ENCODE measurements at places on chromosomes 3 and 15.

GRCh38 chr3:58150810-58151199 is 60.0 kb downstream of the DNASE1L3 start:
- no peak for DNase-seq

DNA sequence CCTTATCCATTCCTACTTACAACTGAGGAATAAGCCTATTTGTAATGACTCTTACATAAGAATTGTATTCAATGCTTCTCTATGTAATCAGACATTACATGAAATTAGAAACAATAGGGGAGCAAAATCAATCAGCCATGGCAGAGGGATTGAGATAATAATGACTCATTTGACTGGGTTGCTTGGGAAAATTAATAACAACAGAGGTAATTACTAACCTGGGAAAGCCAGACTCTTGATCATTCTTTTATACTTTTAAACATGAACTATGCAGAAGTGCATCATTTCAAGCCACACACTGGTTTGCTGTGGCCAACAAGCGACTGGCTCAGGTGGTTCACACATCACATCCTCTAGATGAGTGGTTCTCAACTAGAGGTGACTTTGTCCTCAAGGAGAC is 126.3 kb upstream of the CRBN start:
- no peak for DNase-seq

GRCh38 chr15:81275711-81276392 is 48.1 kb downstream of the STARD5 start:
- DNase-seq: no peak

GRCh38 chr15:98570119-98570518 is 78.2 kb upstream of the IGF1R start:
- DNase-seq: no peak

- DNase-seq: no peak
Observed at GRCh38 chr3:161920196-161920595, 423.6 kb downstream of the OTOL1 start.

DNA sequence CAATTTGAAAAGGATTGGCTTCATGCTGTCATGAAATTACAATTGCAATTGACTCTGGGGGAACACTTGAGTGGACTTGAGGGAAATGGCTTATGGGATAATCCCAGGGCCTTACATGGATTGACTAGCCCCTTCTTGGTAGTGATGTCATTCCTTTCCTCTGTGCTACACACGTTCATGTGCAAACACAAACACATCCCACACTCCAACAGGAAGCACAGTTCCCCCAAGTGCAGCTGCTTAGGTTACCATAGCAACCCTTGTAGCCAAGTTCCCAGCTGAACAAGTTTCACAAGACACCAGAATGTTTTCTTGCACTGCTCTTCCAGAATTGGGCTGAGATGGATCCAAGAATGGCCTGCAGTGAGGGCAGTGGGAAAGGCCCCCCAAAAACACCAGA is 217.0 kb downstream of the ZNF621 start:
- no peak for DNase-seq

GRCh38 chr3:175208326-175208725 is 349.2 kb downstream of the NAALADL2 start:
- no peak for DNase-seq

GRCh38 chr15:70584838-70585706 is 178.3 kb downstream of the UACA start:
- peak; percentile 27 for DNase-seq

Data from activated T-helper 1 cell treated with Interleukin-2 at 50 U/mL for 16 hours (primary cell).